ENCODE measurements at places on chromosomes 5 and 9.
A peak's percentile ranks its signal among the peaks of the same experiment; 100 is the strongest.

DNA sequence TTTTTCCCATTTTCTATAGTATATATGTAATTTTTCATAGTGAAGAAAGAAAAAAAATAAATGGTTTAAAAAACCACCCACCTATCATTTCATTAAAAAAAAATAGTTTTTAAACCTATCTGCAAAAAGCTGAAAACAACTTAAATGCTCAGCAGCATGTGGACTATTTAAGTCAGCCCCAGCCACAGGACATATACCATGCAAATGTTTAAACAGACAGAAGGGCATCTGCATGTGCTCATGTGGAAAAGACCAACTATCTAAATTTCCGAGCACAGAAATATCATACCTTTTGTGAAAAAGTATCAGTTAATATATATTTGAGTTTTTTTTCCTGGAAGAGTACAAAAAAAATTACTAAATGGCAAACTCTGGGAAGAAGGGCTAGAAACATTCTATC, 143.4 kb downstream of the EPB41L4A start:
- no peak for DNase-seq

DNA sequence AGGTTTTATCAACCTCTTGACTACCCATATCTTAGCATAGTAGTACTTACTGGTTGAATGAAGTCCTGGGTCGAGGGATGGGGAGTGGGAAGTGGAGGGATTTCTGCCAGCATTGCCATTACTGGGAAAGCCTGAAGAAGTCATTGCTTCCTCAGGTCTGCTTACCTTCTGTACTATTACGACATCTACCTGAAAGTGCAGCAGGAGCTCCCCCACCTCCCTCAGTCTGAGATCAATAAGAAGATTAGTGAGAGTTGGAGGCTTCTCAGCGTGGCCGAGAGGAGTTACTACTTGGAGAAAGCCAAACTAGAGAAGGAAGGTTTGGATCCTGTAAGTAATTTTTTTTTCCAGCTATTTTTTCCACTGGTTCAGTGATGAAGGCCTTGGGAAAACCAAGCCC, 5.8 kb downstream of the HMGXB3 start:
- no peak for DNase-seq

- DNase-seq, result no peak
Observed at GRCh38 chr5:169696621-169697510, 59.8 kb downstream of the DOCK2 start.

- DNase-seq, result no peak
Observed at GRCh38 chr5:60340965-60341471, 358.9 kb downstream of the DEPDC1B start.

DNA sequence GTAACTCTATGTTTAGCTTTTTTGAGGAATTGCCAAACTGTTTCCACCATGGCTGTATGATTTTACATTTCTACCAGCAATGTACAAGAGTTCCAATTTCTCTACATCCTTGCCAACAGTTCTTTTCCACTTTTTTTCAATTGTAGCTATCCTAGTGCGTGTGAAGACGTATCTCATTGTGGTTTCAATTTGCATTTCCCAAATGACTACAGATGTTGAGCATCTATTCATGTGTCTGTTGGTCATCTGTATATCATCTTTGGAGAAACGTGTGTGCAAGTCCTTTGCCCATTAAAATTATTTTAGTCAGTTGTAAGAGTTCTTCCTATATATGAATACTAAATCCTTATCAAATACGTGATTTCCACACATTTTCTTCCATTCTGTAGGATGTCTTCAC, 6.5 kb downstream of the SLC25A48 start:
- no peak for DNase-seq

- peak; percentile 75 for DNase-seq
Observed at GRCh38 chr9:36566813-36567221, 5.9 kb upstream of the MELK start.

DNA sequence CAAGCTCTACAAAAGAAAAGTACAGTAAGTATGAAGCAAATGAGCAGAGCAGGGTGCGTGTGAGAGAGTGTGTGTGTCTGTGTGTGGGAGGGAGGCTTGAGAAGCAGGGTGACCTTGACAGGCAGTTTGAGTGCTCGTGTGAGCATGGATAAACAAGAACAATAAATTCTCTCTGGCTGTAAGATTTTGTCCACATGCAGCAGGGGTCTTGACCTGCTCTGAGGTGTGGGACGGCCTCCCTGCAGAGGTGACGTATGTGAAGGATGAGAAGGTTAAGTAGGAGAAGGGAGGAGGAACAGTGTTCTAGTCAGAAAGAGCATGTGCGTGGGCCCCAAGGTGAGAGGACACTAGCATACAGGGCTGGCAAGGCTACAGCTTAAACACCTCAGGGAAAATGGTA, 49.0 kb downstream of the SPTLC1 start:
- no peak for DNase-seq

DNA sequence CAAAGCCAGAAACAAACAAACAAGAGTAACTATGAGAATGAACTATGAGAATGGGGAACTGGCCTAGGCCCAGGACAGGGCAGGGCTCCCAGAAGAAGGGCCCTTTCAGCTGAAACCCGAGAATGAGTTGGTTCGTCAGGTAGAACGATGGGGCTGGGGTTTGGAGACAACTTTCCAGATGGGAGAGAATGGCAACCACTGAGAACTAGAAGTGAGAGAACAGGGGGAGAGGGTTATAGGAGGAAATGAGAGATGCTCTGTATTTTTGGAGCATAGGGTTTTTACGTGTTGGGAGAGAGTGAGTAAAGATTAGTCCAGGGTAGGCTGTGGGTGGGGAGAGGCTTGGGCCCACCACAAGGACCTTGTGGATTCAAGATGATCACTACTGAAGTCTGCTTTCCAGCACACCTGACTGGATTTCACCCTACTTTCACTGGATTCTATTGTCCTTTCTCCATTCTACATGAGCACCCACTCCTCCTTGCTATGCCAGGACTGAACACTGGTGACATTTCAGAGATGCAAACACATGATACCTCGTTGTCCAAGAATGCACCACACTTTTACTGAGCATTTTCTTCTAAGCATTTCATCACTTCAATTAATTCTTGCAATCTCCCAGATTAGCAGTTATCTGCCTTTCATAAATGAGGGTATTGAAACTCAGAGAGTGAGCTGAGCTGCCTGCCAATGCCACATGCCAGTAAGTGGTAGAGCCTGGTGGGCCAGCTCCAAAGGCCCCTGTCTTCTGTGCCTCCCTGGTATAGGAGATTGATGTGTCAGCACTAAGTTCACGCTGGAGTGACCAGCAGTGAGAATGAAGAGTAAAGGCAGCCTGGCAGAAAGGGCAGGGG, 3.2 kb upstream of the TMEM268 start:
- DNase-seq, result no peak

DNA sequence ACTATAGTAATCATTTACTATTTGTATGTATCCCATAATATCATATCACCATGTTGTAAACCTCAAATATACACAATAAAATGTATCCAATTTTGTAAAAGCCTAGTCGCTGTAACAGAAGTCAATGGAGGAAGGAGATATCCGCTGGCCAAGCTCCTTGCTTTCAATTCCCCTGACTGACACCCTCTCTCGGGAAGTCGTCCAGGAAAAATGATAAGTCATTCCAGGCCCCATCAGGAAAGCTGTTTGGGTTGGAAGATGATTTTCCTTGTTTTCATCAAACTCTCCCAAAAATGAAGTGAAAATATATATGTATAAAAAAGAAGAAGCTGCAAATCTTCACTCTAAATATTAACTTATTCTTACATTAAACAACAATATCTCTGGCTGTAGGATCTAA, 52.2 kb upstream of the GABRB2 start:
- no peak for DNase-seq

DNA sequence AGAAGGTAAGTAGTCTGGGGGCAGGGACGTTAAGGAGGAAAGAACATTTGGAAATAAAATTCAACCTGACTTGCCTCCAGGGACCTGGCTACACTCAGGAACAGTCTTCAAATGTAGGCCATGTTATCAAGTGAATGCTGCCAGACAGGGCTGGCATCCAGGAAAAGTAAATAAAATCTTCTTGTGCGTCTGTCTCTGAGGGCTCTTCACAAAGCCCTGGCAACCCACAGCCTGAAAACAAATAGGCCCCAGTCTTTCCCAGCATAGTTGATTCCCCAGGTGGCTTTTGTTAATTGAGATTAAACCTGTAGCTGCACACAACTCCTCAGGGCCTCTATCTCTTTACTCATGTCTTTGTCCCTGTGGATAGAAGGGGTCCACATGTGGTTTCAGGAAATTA, 55.4 kb downstream of the STK32A start:
- no peak for DNase-seq

Measured in AG08395 (cell line).